ENCODE measurements at places on chromosomes 7 and 10.
A peak's percentile ranks its signal among the peaks of the same experiment; 100 is the strongest.

DNA sequence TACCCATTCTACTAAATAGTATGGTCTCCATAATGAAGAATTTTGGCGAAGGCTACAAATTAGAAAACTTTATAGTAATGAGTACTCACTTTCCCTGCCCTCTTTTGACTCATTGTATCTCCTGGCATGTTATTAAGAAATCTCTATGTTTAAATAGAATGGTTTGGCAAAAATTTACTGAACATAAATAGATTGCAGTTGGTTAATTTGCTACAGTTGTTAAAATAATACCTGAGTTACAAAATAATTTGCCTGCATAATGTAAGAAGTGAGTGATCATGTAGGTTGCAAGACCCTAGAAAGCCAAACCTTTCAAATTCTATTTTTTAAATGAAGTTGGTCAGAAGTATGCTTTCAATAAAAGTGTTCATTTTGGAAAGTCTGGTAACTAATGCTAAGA, 176.8 kb upstream of the AHR start:
- no peak for DNase-seq

DNA sequence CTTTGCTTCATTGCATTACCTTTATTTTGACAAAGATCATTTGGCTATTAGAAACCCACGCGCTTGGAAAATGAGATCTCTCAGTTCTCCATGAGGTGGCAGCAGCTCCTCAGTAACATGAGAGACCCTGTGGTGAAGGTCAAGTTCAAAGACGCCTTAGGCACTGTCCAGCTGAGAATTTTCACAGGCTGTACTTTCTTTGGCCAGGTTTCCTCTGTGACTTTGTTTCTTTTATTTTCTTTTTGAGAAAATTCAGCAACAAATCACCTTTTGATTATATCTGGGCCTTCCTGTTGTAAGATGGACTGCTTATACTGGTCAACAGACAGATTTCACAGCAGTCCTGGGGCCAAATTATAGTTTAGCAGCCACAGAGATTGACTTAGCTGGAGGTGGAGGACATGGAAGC, 54.5 kb downstream of the RAB18 start:
- DNase-seq, result no peak

GRCh38 chr10:65273115-65273514, 1652.7 kb upstream of the LRRTM3 start:
- no peak for DNase-seq

- DNase-seq, result no peak
These were observed 73.9 kb upstream of the PDGFA start for GRCh38 chr7:593324-594115.

DNA sequence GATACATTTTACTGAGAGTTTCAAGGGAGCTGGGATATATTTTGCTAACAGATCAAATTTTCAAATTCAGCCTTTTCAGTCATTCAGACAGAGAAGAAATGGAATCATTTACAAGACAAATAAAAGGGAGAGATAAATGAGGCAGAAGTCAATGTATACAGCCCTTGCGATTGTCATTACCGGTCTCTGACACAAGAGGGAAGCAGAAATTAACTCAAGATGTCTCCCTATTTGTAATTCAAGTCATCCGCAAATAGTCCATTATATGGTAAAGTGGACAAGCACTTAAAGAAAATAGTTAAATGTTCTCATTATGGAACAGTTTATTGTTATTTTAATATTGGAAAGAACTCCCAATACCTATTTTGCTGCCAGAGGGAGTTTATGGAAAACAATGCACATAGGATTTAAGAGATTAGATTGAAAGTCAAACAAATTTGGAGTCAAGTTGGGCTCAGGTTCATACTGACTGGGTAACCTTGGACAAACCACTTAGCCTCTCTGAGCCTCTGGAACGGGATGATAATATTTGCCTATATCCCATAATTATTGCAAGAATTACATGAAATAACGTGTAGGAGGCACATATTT, 89.3 kb upstream of the PRKCQ start:
- DNase-seq, result peak; percentile 0

DNA sequence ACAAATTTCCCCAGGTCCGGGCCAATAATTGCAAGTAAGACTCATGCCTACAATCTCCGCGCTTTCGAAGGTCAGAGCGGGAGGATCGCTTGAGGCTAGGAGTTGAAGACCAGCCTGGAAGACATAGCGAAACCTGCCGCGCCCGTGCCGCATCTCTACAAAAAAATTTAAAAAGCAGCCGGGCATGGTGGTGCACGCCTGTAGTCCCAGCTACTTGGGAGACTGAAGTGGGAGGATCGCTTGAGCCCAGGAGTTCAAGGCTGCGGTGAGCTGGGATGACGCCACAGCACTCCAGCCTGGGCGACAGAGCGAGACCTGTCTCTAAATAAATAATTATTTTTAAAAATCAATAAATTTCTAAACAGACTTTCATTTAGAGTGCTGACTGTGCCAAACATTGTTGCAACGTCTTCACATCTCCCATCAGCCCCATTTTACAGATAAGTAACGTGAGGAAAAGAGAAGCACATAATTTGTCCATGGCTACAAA, 494 bp upstream of the CFAP43 start:
- no peak for DNase-seq

DNA sequence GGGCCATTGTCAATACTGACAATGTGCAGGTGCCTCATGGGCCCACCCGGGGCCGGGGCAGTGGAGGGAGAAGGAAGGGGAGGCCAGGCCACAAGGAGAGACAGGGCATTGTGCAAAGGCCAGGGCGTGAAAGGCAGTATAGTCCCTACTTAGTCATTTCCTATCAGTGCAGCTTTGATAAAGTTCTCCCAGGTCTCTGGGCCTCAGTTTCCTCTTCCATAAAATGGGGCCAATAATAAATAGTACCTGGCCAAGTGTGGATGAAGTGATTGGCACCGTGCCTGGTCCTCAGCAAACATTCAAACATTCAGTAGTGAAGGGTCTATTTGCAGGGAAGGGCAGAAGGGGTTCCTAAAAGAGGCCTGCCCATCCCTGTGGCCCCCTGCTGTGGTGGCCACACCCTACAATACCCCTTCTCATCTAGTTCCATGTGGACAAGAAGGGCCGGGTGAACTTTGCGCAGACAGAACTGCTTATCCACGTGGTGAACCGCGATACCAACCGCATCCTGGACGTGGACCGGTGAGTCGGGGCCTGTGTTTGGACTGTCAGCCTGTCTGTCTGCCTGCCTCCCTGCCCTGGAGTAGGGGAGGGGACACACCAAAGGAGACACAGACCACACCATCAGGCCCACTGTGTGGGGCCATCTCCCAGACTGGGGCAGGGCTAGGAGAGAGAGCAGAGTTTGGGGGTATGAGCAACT, 36.9 kb upstream of the VSIR start:
- DNase-seq, result no peak

GRCh38 chr10:93701866-93702209, 554 bp downstream of the FRA10AC1 start:
- DNase-seq, result no peak

GRCh38 chr7:30202671-30203070, 67.9 kb downstream of the MTURN start:
- no peak for DNase-seq
